Prostate gland (tissue), 2 donors: ENCODE measurements at places on chromosomes 12 and 14.

- DNase-seq: no peak
Observed at GRCh38 chr12:22665476-22665875, 40.5 kb downstream of the ETNK1 start.

DNA sequence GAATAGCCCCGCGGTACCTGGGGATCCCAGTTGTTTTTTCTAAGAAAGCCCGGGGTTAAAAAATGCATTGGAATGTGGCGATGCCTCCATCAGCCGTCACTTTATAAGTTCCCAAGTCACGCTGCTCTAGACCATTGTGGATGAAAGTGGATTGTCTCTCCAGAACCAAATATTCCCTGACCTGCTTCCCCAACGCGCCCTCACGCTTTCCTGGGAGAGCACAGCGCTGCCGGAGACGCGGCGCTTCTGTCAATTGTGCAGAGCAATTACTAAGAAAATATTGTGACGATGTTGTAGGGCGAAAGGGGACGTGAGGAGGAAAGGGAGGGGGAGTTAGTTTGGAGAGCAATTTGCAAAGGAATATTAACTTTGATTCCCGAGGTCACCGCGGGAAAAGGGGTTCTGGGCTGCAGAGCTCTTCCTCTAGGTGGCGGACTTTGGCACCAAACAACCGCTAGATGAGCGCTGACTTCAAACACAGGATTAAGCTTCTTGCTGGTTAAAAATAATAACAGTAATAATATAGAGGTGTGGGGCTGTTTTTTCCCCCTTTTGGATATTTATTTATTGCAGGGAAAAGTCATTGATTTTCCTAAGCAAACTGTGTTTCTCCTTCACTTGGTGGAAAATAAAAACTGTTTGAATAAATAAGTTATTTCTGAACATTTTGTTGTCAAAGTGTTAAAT lies 9.6 kb upstream of the FOXG1 start:
- DNase-seq: no peak

DNA sequence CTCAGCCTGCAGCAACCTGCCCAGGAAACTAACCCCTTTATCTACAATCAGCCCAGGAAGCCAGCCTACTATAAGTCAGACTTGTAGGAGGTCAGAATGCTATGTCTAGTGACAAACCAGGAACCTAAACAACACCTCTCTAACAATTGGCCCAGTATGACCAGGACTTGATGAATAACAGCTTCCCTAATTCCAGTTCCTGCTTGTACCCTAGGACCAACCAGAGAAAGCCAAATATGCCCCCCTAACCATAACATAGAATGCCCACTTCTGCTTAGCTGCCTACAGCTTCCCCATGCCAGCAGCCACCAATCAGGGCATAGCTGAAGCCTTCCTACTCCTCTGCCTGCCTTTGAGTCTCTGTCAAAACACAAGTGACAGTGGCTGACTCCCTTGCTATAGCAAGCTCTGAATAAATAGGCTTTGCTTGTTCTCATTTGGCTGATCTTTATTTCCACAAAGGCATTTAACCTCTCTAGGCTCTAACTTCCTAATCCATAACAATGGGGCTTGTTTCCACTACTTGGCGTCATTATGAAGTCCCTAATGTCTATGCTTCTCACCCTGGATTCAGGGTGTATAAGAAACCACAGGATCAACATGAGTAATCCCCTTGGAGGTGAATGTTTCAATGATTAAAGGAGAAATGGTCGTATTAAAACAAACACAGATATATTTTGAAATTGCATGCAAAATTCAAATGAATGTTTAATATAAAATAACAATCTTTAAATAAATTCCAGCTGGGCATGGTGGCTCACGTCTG lies 220.2 kb downstream of the ANO6 start:
- DNase-seq: no peak

DNA sequence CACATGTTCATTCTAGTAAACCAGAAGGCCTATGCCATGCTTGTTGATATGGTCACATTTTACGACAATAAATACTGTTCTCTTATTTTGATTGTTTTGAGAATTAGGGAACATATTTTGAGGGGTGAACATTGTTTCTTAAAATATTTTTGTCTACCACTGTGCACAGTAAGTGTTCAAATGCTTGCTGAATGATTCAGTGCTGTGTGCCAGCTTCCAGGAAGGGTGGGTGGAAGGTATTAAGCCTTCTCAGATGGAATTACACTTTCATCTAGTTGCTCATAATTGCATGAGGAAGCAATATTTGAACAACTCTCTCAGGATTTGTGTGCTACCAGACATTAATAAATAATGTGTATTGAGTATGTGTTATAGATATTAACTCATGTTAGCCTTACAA lies 15.5 kb upstream of the TMX1 start:
- DNase-seq: no peak

DNA sequence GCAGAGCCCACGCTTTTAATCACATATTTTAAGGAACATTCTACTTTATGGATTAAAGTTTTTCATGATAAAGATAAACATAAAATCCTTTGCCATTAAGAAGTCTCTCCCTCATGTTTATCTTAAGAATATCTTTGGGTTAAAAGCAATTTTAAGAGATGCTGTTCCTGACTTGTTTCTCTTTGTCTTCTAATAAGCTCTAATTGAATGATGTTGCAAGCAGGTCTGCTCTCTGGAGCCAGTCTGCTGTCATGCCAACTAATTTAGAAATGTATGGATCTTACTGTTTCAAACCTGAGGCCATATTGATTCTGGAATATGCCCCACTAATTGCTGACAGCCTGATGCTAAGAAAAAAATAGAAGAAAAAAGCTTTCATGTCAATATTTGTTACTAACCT lies 173.6 kb downstream of the TTC8 start:
- no peak for DNase-seq

GRCh38 chr12:5588591-5588990 lies 156.7 kb downstream of the NTF3 start:
- DNase-seq: no peak

DNA sequence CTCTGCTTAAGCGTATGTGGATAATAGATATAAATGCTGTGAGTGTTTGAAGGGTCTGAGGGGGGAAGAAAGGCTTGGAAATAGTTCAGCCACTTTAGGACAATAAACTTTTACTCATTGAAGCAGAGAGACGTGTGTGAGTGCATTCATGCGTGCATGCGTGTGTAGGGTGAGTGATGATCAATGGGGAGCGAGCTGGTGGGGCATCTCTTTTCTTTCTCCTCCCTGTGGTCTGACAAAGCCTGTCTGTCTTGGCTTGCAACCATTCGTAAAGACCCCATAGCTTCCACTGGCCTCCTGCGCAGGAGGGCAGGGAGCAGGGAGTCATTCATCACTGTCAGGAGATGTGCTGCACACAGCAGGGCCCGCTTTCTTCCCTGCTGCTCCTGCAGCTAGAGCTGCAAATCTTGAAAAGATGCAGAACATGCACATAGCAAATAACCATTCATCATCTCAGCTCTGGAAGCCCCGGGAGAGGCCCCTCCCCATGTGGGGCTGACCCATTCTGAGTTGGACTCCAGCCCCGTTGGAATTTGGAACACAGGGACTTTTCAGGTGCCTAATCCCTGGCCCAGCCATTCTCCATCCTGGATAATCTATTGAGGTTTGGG lies 223.2 kb downstream of the PPM1H start:
- DNase-seq: no peak
